ENCODE measurements at places on chromosomes 12 and 14.

- DNase-seq: no peak
Observed at GRCh38 chr12:69732088-69732487, 6.6 kb upstream of the RAB3IP start.

DNA sequence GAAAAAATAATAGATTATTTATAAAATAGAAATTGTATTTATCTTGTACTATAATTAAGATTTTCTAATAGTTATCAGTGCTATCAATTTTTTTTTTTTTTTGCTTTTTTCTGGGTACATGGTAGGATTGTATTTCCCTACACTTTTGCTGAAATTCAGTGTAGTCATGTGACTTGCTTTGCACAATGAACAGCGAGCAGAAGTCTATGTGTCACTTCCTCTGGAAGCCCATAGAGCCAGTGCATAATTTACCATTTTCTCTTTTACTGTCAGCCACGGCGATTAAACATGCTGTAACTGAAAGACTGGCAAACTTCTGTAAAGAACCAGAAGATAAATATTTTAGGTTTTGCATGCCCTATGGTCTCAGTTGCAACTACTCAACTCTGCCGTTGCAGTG lies 80.8 kb upstream of the PPP1R12A start:
- DNase-seq: no peak

DNA sequence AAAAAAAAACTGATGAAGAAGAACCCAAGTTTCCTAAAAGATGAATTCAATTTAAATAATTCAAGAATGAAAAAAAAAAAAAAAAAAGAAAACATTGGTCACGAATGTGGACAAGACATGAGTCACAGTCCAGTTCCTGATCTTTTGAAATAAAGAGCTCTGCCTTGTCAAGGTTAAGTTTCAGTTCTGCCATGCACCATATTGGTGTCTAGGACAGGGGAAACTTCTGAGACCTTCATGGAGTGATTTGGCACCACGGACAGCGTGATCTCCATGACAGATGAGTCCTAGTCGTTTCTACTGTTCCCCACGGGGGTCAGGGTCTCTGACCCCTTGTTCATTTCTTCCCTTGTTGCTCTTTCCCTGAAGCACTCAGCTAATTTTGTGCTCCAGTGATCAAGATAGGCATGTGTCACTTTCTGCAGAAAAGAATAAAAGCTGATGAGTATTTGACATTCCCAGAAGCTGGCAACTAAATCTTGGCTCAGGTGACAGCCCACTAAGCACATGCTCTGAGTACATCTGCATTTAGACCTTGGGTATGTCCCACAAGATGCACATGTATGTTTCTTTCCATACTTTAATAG lies 1159.7 kb downstream of the BCL11B start:
- no peak for DNase-seq

- DNase-seq: no peak
Observed at GRCh38 chr12:1353451-1353850, 240.9 kb downstream of the FBXL14 start.

DNA sequence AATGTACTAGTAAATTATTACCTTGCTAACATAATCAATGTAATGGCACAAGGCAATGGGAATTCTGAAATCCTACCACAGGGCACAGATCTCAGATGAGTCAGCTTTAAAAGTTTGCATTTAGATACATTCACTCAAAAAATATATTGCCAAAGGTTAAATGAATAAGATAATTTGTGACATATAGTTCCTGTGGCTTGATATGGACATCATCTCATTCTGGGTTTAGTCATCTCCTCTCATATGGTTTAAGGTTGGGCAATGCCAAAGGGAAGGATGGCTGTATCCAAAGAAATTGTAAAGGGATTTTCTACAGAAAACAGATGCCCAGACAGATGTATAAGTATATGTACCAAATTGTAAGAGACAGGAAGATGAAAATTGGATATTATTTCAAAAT lies 1065.0 kb downstream of the LRFN5 start:
- DNase-seq: no peak

GRCh38 chr12:122326586-122326985 lies 60.3 kb upstream of the VPS33A start:
- DNase-seq: no peak

GRCh38 chr12:25372969-25373817 lies 122.5 kb upstream of the KRAS start:
- no peak for DNase-seq
